ENCODE measurements at places on chromosomes 5 and 9.
A peak's percentile ranks its signal among the peaks of the same experiment; 100 is the strongest.

- no peaks in the 10 kb centered on the region for H3K4me1 ChIP-seq
- H3K27me3 ChIP-seq = no peaks in the 10 kb centered on the region
- H3K27ac ChIP-seq = no peak overlapping the region
- H3K36me3 ChIP-seq = no peaks in the 10 kb centered on the region
- DNase-seq = no peak
- no peak overlapping the region for H3K4me3 ChIP-seq
Measured at GRCh38 chr9:90095682-90096081, 490.9 kb downstream of the GADD45G start.

DNA sequence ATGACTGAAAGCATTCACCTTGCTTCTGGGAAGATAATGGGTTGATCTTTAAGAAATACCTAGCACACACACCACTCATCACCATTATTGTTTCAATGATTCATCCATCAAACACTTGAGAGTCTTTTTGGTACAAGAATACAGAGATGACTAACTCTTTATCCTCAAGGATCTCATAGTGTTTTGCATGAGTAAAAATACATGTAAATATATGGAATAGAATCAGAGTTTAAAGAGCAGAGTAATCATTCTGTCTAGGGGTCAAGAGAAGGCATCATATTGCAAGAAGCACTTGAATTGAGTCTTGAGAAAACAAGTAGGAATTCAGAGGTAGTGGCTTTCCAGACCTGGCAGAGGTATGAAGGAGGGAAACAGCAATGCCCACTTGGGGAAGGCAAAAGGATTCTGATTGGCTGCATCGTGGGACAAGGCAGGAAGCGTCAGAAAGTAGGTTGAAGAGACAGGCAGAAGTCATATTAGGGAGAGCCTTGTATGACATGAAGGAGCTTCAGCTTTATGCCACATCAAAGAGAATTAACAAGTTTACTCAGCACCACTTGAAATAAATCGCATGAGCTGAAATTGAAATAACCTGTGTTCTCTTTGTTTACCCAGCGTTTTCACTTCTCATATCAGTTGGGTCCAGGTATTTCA lies 542.5 kb downstream of the TLE1 start:
- H3K27me3 ChIP-seq = no peaks in the 10 kb centered on the region
- no peaks in the 10 kb centered on the region for H3K4me1 ChIP-seq
- H3K4me3 ChIP-seq = no peak overlapping the region
- no peak for DNase-seq

DNA sequence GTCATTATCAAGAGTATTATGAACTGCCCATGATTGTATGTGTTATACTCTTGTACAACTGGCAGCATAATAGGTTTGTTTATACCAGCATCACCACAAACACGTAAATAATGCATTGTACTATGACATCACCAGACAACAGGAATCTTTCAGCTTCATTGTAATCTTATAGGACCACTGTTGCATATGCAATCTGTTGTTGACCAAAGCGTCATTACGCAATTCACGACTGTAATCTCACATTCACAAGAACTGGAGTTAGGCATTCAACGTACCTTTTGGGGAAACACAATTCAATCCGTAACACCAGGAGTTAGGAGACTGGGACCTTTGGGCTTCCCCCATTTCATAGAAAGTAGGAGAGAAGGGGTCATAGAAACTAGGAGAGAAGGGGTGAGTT lies 20.4 kb upstream of the ARSI start:
- H3K4me3 ChIP-seq = no peak overlapping the region
- no peak overlapping the region for H3K27ac ChIP-seq
- no peaks in the 10 kb centered on the region for H3K36me3 ChIP-seq
- no peak for DNase-seq
- H3K4me1 ChIP-seq = peaks cover 3% of the 10 kb centered on the region
- H3K27me3 ChIP-seq = no peaks in the 10 kb centered on the region

DNA sequence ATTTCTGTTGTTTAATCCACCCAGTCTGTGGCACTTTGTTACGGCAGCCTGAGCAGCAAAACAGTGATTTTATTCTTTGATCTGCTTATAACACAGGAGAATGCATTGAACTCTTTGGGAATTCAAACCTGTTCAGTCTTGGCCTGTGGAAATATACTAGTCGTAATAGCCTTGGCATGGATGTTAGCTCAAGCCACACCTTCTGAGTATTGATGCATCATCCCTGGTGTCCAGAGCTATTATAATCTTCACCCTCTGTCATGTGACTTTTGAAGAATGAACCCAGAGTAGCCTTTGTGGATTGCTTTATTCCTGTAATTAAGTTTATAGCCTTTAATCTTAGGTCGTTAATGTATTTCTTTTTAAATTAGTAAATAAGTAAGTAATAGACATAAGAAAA lies 50.8 kb upstream of the TEX48 start:
- H3K27ac ChIP-seq = no peak overlapping the region
- no peak overlapping the region for H3K4me3 ChIP-seq
- no peaks in the 10 kb centered on the region for H3K27me3 ChIP-seq
- H3K36me3 ChIP-seq = no peaks in the 10 kb centered on the region
- DNase-seq = no peak

- H3K27me3 ChIP-seq = no peaks in the 10 kb centered on the region
- no peaks in the 10 kb centered on the region for H3K36me3 ChIP-seq
- H3K27ac ChIP-seq = no peak overlapping the region
- H3K4me1 ChIP-seq = no peaks in the 10 kb centered on the region
- DNase-seq = no peak
- H3K4me3 ChIP-seq = no peak overlapping the region
Measured at GRCh38 chr5:33944543-33945132, 8.5 kb downstream of the RXFP3 start.

DNA sequence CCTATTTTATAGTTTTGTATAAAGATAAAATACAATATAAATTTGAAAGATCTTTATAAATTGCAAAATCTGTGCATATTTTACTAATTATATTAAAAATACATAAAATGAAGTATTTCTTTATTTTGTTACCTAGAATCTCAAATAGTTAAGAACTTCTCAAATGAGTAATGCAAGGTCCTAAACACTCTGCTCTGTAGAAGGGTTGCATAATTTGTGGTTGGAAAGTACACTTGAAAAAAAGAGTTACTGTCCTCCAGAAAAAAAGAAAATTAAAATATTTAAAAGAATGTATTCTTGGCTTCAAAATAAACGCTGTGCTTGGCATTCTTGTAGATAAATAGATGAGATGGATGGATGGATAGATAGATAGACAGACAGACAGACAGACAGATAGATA lies 428.8 kb upstream of the CDH6 start:
- H3K27me3 ChIP-seq = no peaks in the 10 kb centered on the region
- no peak overlapping the region for H3K4me3 ChIP-seq
- no peaks in the 10 kb centered on the region for H3K36me3 ChIP-seq
- no peak overlapping the region for H3K27ac ChIP-seq
- DNase-seq = no peak

DNA sequence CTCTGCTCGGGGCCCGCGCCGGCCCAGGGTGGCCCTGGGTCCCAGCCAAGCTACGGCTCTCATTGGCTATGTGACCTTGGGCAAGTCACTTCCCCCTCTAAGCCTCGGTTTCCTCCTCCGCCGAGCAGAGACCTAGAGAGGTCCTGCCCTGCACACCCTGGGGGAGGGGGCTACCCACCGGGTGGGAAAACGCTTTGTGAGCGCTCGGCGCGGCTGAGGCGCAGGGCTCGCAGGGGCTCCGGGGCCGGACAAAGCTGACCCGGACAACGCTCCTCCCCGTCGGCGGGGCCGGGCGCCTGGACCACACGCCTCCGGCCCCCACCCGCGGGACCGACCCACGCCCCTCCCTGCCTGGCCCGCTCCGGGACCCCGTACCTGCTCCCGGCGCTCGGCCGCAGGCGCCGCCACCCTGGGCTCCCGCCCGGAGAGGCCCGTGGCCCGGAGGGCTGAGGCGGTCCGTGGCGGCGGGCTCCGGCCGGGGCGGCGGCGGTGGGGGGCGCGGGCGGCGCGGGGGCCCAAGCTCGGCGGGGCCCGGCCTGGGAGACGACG lies 85.7 kb upstream of the MELK start:
- no peaks in the 10 kb centered on the region for H3K27me3 ChIP-seq
- peak overlapping the region; percentile 93 for H3K27ac ChIP-seq
- no peaks in the 10 kb centered on the region for H3K36me3 ChIP-seq

GRCh38 chr5:147876626-147877025 lies 1.9 kb upstream of the SCGB3A2 start:
- H3K27ac ChIP-seq = no peak overlapping the region
- no peaks in the 10 kb centered on the region for H3K36me3 ChIP-seq
- no peaks in the 10 kb centered on the region for H3K27me3 ChIP-seq
- H3K4me3 ChIP-seq = no peak overlapping the region

DNA sequence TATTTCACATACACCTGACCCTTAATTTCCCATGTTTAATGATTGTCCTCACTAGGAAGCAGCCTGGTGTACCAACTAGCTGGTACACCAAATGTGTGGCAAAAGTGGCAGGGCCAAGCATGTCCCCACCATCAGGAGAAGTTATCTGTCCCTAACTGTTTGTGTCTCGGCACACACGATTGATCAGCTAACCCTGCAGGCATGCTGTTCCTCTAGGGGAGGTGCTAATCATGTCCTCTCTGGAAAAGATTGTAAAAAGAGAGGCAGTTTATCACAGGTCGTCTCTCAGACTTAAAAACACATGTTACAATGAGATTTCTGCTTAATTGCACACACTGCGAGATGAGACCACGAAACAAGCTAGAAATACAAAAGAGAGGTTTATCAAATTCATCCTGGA lies 342.7 kb downstream of the DIRAS2 start:
- H3K4me3 ChIP-seq = no peak overlapping the region
- H3K27me3 ChIP-seq = no peaks in the 10 kb centered on the region
- no peak overlapping the region for H3K27ac ChIP-seq
- DNase-seq = no peak
- H3K36me3 ChIP-seq = no peaks in the 10 kb centered on the region

Data from uterus (tissue), 4 donors.